ENCODE measurements at places on chromosomes 3 and 15. TPM values are rescaled to one million over a fixed set of nuclear protein-coding genes. Genes with fewer than 3 reads are reported as not detected.
A peak's percentile ranks its signal among the peaks of the same experiment; 100 is the strongest.

GRCh38 chr15:42073418-42073817, 20.9 kb downstream of the PLA2G4D start:
- H3K27ac ChIP-seq: no peak overlapping the region
- no peaks in the 10 kb centered on the region for H3K4me1 ChIP-seq

GRCh38 chr3:168714609-168715240, 619.0 kb upstream of the GOLIM4 start:
- H3K27ac ChIP-seq: no peak overlapping the region
- H3K4me3 ChIP-seq: no peak overlapping the region
- H3K27me3 ChIP-seq: no peaks in the 10 kb centered on the region
- DNase-seq: no peak
- H3K4me1 ChIP-seq: no peaks in the 10 kb centered on the region

- H3K4me3 ChIP-seq: no peak overlapping the region
- H3K36me3 ChIP-seq: peaks cover 5% of the 10 kb centered on the region
- no peaks in the 10 kb centered on the region for H3K27me3 ChIP-seq
- H3K27ac ChIP-seq: no peak overlapping the region
- no peak for DNase-seq
- no peaks in the 10 kb centered on the region for H3K4me1 ChIP-seq
Observed at GRCh38 chr15:90911906-90912769, 9.0 kb downstream of the MAN2A2 start.

The MST1R gene
- total RNA-seq: 27.5 TPM

The PAK6 gene
- total RNA-seq: 6.3 TPM

GRCh38 chr15:70509282-70509662, 254.1 kb downstream of the UACA start:
- DNase-seq: no peak
- H3K4me3 ChIP-seq: no peak overlapping the region
- H3K27ac ChIP-seq: peak overlapping the region; percentile 92

The SETD2 gene
- 32.6 TPM for total RNA-seq

DNA sequence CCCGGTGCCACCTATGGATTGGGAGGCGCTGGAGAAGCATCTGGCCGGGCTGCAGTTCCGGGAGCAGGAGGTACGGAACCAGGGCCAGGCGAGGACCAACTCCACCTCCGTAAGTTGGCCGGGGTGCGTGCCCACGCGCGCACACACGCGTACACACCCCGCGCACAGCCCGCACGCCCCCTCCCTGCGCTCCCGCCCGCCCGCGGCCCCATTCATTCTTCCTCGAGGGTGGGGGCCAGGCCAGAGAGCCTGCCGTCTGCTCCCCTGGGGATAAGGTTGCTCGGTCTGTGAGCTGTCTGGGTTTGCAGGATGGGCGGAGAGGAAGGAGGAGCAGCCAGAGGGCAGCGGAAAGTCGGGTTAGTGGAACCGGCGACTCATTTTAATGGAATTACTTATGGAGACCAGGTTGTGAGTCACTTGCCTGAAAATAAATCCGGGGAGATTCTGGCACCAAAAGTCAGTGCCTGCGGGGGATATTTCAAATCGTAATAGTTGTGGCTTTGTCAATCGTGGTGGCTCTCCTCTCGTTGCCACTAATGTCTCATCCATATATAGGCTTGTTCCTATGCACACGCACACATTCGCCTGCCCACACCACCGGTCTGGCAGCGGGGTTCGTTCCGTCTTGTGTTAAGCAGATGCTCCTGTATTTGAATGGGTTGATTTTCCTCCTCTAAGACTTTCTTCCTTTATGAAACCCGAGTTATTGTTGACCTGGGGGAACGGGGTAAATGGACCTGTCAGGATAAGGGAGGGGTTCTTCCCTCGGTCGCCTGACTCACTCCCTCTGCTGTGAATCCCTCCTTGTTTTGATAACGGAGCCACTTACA, 223.4 kb upstream of the IL12A start:
- H3K4me3 ChIP-seq: peak overlapping the region; percentile 76
- H3K4me1 ChIP-seq: peaks cover 27% of the 10 kb centered on the region
- no peaks in the 10 kb centered on the region for H3K36me3 ChIP-seq
- peak overlapping the region; percentile 80 for H3K27ac ChIP-seq

- peak; percentile 57 for DNase-seq
- H3K4me3 ChIP-seq: no peak overlapping the region
- H3K27ac ChIP-seq: no peak overlapping the region
Observed at GRCh38 chr3:17639765-17640164, 102.7 kb downstream of the TBC1D5 start.

The GOLGA8T gene
- not detected for total RNA-seq

The TMIE gene
- 1.1 TPM for total RNA-seq

The HRH1 gene
- 4.6 TPM for total RNA-seq

The CPB1 gene
- total RNA-seq: 4.4 TPM
